ENCODE measurements at places on chromosomes 11 and 22. TPM values are rescaled to one million over a fixed set of nuclear protein-coding genes. Genes with fewer than 3 reads are reported as not detected.

Gene WNT11
- 8.4 TPM for polyA plus RNA-seq

Gene APOL5
- polyA plus RNA-seq = 1.1 TPM

Gene C11orf91
- not detected for polyA plus RNA-seq

- no peak for DNase-seq
These were observed 91.0 kb downstream of the WNT7B start for GRCh38 chr22:45885941-45886395.

- DNase-seq = no peak
These were observed 48.4 kb upstream of the HEPHL1 start for GRCh38 chr11:93972790-93973189.

- DNase-seq = peak; percentile 47
These were observed 34.9 kb downstream of the RSPH14 start for GRCh38 chr22:23106906-23107367.

Measured in muscle of back (tissue), 13 donors.